ENCODE measurements at places on chromosomes 7 and 10.

DNA sequence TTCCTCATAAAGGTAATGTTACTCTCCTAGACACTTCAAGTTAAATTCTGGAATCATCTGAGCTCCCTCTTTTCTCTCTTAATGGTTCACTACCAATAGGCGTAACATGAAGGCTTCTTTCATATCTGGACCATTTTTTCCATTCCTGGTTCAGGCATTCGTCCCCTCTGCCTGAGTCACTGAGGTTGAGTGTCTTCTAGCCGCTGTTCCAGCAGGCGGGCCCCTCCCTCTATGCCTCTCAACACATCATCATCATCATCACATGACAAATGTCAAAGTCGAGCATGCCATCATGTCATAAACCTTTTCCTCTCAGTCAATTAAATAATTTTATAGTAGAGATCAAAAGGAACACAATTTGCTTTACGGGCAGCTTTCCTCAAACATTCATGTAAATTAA is 168.9 kb upstream of the ASAH2 start:
- no peak for DNase-seq

- DNase-seq: no peak
Observed at GRCh38 chr10:43069211-43069515, 7.7 kb upstream of the RET start.

- DNase-seq: no peak
Observed at GRCh38 chr7:102432442-102433218, 745 bp upstream of the ORAI2 start.

GRCh38 chr7:144525956-144526355 is 122.5 kb upstream of the NOBOX start:
- DNase-seq: no peak

DNA sequence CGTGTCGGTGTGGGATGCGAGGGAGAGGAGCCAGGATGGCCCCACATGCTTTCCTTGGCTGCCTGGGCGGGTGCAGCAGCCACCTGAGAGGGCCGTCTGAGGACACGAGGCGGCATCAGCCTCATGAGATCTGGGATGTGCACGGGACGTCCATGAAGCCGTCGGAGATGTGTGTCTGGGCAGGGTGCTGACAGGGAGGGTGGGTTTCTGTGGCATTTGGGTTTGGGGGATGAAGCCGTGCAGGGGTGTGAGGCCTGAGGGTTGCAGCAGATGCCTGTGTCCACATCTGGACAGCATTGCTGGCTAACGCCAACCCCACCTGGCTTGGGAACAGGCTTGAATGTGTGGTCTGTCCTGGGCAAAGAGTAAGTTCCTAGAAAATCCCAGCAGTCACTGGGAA is 179.5 kb downstream of the DNAJB6 start:
- no peak for DNase-seq

GRCh38 chr10:47403446-47404318 is 19.6 kb upstream of the ZNF488 start:
- no peak for DNase-seq

GRCh38 chr10:11934262-11934661 is 108.3 kb downstream of the UPF2 start:
- DNase-seq: no peak

DNA sequence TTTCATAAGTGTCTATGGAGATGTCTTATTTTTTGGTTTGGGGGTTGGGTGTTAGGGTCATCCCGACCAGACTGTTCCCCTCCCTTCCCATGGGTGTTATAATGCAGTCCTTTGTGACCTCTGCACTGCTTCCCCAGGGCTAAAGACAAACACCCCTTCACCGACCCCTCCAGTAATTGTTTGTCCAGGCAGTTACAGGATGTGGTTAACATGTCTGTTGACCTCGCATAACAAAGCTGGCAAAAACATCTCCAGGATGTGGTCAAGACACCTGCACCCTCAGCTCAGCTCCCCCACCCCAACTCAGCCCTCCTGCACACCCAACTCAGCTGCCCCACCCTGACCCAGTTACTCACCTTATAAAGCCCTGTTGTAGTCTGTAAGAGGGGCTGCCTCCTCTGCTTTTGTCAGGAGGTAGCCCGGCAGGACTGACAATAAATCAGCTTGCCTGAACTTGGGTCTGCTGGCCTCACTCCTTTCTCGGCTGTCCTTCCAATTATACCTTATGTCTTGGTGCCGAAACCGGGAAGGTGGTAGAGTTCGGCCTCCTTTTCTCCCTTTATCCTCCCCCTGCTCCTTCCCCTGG is 102.2 kb downstream of the ZNF92 start:
- DNase-seq: no peak

GRCh38 chr7:101870361-101871062 is 53.1 kb downstream of the CUX1 start:
- DNase-seq: no peak

DNA sequence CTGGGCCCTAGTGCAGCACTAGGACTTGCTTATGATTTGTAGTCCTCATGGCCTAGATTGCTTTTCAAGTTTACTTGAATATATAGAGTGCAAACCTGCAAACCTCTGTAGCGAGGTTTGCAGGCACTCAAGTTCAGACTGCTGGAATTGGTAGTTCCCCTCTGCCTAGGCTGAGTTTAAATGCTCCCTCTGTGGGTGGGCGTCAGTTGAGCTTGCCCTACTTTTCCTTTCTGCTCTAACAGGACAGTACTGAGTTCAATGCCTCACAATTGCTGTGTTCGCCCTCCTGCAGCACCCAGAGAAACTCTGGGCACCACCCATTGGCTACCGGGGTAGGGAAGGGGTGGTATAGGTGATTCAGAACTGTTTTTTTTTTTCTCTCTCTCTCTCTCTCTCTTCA is 31.6 kb downstream of the MYO3A start:
- no peak for DNase-seq

DNA sequence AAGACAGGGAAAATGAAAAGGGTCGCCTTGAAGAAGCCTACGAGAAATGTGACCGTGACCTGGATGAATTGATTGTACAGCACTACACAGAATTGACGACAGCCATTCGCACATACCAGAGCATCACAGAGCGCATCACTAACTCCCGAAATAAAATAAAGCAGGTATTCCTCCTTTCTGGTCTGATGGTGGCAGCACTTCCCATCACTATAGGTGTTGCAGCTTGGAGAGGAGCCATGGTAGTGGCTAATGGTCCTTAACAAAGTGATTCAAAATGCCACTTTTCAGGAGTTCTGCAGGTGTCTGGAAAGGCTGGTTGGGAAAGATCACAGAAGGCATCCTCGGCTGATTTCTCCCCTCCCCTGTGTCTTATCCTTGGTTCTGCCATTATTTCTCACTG is 22.1 kb downstream of the EXOC4 start:
- no peak for DNase-seq

GRCh38 chr7:128918016-128918665 is 7.6 kb upstream of the KCP start:
- DNase-seq: no peak

- DNase-seq: no peak
Observed at GRCh38 chr10:132199854-132200311, 13.1 kb downstream of the DPYSL4 start.

DNA sequence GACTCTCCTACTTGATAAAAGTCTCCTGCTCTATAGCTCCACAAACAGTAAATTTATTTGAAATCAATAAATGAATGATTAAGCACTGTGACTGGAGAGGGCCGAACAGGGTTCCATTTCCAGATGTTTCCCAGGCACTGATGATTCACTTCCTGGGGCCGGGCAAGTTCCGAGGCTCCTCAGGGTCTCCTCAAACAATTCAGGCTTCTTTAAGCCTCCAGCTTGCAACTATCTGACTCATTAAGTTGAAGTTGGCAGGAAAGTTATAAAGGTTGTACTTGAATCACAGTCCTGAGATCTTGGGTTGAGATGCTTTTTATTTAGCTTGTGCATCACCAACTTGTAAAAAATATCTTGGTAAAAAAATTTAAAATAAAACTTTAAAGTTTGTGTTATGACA is 612.9 kb downstream of the DNAJB6 start:
- no peak for DNase-seq

GRCh38 chr10:78292250-78292981 is 258.8 kb downstream of the RPS24 start:
- no peak for DNase-seq

DNA sequence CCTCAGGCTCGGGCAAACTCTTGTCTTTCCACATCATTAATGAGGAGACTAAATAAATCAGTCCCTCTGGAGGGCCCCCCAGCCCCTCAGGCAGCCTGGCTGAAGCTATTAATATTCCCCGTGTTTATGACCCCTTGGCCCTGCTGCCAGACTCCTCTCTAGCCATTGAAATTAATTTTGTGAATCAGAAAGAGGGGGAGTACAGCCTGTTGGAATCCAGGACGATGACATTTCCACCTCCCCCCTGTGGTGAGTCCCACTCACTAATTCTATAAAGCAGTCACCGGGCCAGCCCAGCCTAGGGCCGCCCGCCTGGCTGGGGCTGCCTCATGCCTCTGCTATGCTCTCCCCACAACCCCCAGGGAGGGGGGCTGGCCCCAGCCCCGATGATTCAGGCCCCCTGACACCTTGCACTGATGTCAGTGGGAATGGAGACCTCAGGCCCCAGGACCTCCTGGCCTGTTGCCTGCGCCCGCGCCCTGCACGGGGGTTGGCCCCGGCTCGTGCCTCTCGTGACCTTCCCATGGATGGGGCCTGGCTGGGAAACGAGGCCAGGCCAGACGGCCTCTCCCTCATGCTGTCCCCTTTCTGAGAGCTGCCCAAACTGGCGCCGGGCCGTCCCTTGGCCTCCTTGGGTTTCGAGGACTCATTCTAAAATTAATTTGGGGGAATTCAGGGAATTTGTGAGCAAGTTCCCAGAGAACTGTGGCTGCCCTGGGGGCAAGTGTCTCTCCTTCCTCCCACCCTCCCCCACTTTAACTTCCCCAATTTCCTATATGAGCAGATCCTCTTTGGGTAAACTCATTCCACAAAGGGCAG is 34.0 kb downstream of the TMEM270 start:
- DNase-seq: no peak

- no peak for DNase-seq
Observed at GRCh38 chr7:83305027-83305426, 142.3 kb upstream of the PCLO start.

DNA sequence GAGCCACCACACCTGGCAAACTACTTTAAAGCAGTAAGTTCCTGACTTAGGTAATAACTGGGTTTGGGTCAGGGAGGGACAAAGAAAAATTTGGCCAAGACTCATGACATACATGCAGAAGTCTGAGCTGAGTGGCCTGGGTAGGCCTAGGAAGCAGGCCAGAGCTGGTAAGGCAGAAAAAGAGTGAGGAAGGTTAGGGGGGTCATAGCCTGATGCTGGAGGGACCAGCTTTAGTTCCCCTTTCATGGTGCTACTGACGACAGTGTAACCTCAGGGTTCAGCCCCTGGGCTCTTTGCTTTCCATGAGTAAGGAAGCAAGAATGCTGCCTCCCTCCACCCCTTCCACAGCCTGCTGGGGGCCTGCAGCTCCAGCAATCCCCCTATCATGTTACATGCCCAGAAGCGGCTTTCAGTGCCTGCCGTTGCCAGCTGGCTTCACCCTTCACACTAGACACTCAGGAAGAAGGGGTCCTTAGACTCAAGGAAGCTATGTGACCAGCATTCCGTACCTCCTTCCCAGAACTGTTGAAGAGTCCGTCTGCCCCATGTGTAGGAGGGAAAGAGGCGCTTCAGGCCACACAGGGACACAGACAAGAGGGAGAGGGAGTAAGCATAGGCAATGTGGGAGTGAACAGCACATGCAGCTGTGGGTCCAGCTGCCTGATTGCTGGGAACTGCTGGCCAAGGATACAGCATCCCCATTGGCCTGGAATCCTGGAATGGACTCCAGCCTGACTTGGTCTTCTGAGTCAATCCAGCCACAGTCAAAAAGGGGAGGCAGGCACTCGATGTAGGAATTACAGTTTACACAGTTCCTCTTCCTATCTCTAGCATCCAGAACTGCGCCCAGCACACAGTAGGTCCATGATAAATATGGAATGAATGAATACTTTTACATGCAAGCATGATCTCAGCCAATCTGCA is 4.1 kb upstream of the PLAU start:
- no peak for DNase-seq

DNA sequence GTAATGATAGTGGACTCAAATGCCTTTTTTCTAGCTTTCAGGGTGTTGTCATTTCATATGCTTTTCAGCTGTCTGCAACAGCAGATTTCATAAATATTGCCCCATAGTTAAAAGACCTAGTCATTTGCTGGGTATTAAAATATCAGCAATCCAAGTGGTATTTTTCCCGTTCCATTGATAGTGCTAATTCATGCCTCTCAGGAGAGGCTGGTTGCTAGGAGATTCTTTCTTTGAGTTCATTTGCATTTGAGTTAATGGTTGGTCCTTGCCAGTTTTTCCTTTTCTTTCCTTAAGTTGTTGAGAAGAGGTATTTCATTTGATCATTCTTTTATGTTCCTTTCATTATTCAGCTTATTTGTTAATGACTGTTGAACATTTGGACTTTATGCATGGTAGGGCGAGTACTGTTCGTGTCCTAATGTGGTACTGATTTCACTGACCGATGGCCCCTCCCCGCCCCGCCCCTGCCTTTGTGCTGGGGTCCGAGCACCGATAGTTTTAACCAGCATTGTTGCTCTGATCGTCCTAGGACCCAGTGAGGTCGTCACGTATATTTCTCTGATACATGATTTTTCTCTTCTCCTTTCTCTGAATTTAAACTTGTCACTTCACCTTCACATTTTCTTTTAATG is 128.6 kb downstream of the CCNY start:
- DNase-seq: no peak

- no peak for DNase-seq
Observed at GRCh38 chr7:115359119-115359518, 437.2 kb downstream of the MDFIC start.

DNA sequence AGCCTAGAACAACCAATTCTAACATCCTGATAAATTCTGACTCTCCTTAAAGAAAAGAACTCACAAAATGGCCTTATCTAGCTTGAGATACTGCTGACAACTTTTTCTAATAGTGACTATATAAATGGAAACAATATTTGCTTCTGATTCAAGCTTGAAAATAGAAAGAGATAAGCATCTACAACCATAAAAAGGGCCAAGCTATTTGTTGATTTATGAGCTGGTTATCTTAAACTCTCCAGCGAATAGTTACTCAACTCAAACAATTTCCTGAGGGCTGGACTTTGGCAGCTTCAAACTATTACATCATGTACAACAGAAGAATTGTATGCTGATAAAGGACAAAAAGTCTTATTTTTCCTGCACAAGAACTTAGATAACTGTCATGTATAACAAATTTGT is 4.6 kb downstream of the USP54 start:
- no peak for DNase-seq

GRCh38 chr10:63012623-63013022 is 120.5 kb upstream of the NRBF2 start:
- no peak for DNase-seq

DNA sequence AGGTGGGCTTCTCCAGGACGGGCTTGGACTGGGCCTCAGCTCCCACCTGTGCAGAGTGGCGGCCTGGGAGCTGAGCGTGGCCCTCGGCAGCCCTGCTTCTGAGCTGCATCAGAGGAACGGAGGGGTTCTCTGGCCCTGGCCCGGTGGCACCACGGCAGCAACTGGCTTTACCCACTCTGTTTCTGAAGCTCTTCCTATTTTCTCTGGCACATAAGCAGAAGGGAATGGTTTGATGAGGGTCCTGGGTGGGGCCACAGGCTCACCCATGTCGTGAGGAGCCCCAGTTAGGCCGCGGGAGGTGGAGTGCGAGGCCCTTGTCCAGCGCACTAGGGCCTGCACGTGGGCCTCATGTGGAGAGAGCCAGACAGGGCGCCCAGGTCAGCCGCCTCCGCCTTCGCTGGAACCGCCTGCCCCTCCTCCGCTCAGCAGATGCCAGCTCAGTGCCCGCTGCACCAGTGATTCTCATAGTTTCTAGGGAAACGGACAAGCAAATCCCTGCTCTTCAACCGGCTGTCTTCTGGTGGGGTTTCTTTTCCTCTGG is 284.0 kb downstream of the CELF2 start:
- DNase-seq: no peak

- DNase-seq: no peak
Observed at GRCh38 chr10:62562101-62562500, 187.9 kb downstream of the ZNF365 start.

GRCh38 chr7:35313575-35313974 is 59.7 kb upstream of the TBX20 start:
- DNase-seq: no peak

Data from stimulated activated CD8-positive, alpha-beta memory T cell treated with anti-CD3 and anti-CD28 coated beads, Interleukin-2, amount 100 ng/mL, for 48 hours (primary cell).